ENCODE measurements at places on chromosomes 1 and 21.
A peak's percentile ranks its signal among the peaks of the same experiment; 100 is the strongest.

DNA sequence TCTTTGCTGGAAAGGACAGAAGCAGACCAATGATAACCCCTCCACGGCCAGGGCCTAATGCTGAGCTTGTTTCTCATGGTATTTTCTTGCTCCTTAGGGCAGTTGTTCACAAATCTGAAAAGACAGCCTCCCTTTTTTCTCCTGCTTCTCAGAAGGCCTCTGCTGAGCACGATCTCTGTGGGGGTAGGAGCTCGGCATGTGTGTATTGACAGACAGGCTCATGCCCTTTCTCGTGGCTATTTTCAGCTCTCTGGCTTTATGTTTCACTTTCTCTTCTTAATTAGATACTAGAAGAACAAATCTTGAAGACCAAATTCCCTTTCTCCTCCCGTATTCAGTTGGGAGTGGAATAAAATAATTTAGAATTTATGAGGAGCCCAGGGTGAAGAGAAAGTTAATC is 768 bp upstream of the RIIAD1 start:
- no peak for DNase-seq

GRCh38 chr1:54551891-54552290 is 3.9 kb downstream of the ACOT11 start:
- DNase-seq: no peak

GRCh38 chr1:203017692-203018091 is 8.6 kb upstream of the PPFIA4 start:
- DNase-seq: no peak

DNA sequence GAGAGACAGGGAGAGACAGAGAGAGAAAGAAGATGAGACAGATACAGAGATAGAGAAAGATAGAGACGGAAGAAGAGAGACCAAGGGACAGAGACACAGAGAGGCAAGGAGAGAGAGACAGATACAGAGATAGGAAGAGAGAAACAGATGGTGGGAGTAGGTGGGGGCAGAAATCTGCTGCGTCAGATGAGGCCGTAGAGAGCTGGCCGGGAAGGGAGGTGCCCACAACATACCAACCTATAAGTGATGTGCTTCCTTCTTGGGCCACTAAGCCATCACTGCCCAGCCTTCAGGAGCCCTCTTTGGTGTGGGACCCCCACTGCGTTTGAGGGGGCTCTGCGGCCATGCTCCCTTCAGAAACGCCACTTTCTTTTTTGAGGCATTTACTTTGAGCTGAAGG is 307.6 kb upstream of the VAMP3 start:
- DNase-seq: no peak

- no peak for DNase-seq
These were observed 51.9 kb downstream of the DIPK1A start for GRCh38 chr1:92909321-92909720.

DNA sequence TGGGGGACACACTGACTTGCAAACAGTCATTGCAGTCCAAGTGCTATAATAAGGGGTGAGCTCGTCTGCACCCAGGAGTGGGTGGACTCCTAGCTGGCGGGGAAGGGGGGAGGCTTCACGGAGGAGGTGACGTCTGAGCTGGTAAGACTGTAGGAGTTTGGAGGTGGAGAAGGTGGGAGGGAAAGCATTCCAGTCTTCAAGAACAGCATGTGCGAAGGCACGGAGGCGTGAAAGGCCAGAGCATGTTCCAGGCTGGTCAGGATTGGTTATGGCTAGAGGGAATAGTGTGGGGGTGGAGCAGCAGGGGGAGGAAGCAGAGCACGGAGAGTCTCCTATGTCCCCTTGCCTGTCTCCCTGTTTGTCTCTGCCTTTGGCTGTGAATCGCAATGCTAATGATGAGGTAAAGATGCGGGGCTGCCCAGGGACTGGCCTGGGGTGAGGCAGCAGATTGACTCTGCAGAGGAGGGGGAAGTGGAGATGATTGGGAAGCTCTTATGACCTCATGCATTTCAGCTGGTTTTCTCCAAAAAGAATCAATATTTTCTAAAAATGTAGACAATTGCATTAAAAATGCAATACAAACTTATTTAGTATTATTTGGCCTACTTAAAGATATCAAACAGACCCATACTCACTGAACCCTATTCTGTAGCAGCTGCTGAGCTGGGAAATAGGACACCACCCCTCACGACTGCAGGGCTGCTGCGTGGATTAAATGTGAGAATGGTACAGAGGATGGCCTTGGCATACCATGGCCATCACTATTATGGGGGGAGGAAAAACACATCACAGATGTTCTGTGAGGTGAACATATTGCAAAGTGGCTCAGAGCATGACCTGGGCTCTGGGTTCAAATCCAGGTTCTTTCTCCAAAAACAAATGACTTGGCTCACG is 2.6 kb upstream of the ZNF436 start:
- DNase-seq: no peak

- peak; percentile 46 for DNase-seq
These were observed 21.9 kb upstream of the MORC3 start for GRCh38 chr21:36297938-36298572.

- no peak for DNase-seq
These were observed 8.6 kb downstream of the ST6GALNAC3 start for GRCh38 chr1:76083189-76083588.

DNA sequence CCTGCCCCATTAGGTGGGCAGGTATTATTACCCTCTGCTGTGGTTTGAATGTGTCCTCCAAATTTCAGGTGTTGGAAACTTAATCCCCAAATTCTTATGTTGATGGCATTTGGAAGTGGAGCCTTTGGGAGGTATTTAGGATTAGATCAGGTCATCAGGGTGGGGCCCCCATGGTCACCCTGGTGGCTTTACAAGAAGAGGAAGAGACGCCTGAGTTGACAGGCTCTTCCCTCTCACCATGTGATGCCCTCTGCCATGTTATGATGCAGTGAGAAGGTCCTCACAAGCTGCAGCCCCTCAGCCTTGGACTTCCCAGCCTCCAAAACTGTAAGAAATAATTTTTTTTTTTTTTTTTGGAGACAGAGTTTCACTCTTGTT is 8.8 kb upstream of the THEMIS2 start:
- no peak for DNase-seq

Measured in LNCaP clone FGC (cell line).